ENCODE measurements at places on chromosomes 12 and 14.

- DNase-seq, result peak; percentile 81
Observed at GRCh38 chr14:102694530-102695166, 82.6 kb upstream of the TRAF3 start.

DNA sequence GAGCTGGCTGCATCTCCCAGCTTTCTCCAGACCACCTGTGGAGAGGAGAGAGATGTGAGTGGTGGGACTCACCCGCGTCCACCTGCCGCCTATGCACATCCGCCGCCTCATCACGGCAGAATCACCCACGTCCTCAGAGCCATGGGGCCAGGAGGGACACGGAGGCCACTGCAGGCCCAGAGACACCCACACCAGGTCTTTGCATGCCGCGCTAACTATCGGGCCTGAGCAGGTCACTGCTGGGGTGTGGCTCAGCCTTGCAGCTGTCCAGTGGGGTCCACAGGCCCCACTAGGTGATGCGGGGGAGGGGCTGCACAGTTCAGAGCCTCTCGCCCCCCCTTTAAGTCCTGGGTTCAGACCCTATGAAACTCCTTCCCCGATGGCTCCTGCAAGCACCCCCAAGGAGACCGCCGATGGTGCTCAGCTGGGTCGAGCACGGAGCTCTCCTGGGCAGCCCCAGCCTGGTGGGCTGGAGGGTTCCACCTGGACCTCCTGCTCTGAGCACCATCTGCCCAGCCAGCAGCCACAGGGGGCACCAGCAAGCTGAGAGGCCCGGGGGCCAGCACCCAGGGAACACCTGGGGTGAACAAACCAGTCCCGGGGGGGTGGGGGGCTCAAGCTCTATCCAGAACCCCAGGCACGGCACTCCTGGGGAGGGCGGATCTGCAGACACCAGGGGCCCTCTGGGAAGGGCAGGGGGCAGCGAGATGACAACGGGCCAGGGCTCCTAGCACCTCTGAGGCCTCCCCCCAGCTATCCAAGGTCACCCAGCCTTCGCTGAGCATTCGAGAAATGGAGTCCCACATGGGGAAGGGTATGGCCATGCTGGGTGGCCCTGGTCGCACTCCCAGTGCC is 34.3 kb downstream of the CCNK start:
- no peak for DNase-seq

- no peak for DNase-seq
Observed at GRCh38 chr12:132620899-132621656, 2.5 kb downstream of the P2RX2 start.

- DNase-seq, result no peak
Observed at GRCh38 chr12:105221583-105222283, 14.2 kb downstream of the APPL2 start.

- DNase-seq, result no peak
Observed at GRCh38 chr12:51771008-51771407, 77.5 kb downstream of the FIGNL2 start.

- peak; percentile 72 for DNase-seq
Observed at GRCh38 chr12:69070319-69071090, 137.5 kb upstream of the CPM start.

- DNase-seq, result no peak
Observed at GRCh38 chr14:59241121-59241520, 52.7 kb downstream of the DAAM1 start.

GRCh38 chr12:131714759-131715158 is 3.9 kb downstream of the SFSWAP start:
- DNase-seq, result no peak

DNA sequence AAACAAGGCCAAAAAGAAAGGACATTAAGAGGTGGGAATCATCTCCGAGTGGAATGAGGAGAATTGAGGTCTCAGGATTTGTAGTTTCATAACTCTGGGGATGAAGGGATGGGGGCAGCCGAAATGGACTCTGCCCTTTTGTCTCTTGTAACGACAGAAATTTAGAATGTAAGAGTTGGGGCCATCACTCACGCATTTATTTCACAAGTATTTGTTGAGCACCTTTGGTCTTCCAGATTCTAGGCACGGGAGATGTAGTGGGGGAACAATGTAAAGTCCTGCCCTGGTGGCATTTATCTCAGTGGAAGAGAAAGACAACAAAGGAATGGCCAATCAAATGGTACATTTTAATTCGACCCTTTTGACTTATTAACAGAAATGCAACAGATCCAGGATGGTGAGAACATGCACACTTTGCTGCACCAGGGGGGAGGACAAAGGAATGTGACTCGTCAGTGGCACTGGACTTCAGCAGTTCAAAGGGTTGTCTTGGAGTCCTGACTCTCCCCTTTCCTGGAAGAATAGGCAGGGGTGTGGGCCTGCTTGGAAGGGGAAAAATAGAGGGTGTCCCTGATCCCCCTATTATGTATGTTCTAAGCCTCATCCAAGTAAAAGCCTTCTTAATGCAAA is 102.0 kb downstream of the TMEM30B start:
- no peak for DNase-seq

DNA sequence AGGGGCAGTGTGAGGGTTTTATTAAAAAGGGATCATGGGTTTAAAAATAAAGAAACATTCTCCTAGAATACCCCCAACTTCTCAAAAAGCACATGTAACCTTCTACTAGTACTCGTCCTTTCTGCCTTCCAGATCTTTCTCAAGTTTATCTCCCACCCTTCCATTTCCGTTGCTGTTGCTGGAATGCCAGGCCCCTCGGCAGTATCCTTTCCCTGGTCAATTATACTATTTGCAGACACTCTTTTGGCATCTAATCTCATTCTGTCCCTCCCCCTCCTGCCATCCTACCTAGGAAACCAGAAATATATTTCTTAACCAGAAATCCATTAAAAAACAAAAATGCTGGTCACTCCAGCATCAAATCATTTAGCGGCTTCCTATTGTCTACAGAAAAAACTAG is 198.2 kb upstream of the ATP2B1 start:
- DNase-seq, result no peak

- DNase-seq, result no peak
Observed at GRCh38 chr12:124428792-124429281, 133.9 kb downstream of the RFLNA start.
